ENCODE measurements at places on chromosomes 2 and 18.
A peak's percentile ranks its signal among the peaks of the same experiment; 100 is the strongest.

DNA sequence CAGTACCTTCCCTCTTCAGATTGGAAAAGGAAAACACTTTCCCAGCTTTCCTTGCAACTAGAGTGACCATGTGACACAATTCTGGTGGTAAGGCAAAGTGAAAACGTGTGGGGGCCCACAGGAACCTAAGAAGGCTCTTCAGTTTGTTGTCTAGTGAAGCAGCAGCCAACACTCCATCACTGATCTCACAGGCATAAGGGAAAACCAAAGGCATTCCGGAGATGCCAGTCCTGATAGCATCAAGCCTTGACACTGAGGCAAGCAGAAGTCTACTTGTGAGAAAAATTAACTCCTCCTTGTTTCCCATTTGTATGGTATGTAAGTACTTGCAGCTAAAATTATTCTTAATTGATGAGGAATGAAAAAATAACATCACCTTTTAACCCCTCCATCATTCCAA is 88.3 kb downstream of the ETAA1 start:
- no peak for DNase-seq

- DNase-seq, result no peak
Observed at GRCh38 chr2:19736191-19736831, 165.5 kb downstream of the TTC32 start.

- no peak for DNase-seq
Observed at GRCh38 chr2:120360307-120360855, 14.4 kb downstream of the INHBB start.

- no peak for DNase-seq
Observed at GRCh38 chr2:8535821-8536685, 145.8 kb upstream of the ID2 start.

- no peak for DNase-seq
Observed at GRCh38 chr2:216399621-216400020, 12.7 kb upstream of the SMARCAL1 start.

- DNase-seq, result peak; percentile 50
Observed at GRCh38 chr2:64354857-64355680, 98.9 kb upstream of the LGALSL start.

All from NCI-H187 treated with DMSO at 0.1 percent for 48 hours (cell line).